ENCODE measurements at places on chromosomes 1 and 21.

GRCh38 chr1:181324797-181325616 is 158.3 kb upstream of the CACNA1E start:
- peak; percentile 36 for DNase-seq

GRCh38 chr1:44270686-44271628 is 57.7 kb downstream of the DMAP1 start:
- DNase-seq, result no peak

DNA sequence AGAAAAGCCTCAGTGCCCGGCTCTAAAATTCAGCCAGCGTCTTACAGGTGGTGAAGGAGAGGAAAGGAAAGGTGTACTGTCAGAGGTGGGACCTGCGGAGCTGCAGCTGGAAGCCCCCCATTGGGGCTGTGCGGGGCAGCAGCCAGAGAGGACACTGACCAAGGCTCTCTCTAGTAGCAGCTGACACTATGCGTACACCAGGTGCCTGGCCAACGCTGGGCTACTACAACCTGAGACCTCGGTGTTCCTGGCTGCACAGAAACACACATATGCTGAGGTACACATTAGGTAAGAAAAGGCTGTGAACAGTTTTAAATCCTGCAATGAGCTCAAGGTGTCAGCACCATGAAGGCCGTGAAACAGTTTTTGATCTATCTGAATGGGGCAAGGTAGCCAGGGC is 55.5 kb upstream of the EDN2 start:
- DNase-seq, result peak; percentile 1

GRCh38 chr1:95196017-95196416 is 38.0 kb upstream of the RWDD3 start:
- no peak for DNase-seq

DNA sequence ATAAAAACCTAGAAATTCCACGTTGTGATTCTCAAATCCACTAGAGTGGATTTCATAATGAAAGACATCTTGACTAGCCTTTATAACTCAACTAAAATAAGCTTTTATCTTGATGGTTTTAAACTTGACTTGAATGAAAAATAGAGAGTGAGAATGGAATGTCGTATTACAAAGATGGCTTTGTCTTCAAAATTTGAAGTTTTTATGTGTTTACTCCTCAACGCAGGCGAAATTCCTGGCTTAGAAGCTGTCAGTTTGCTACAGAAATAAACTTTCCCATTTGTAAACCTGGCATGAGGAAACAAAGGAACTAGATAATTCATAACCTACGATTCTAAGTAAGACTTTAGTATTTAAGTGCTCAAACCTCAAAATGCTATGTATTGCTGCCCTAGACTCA is 90.0 kb upstream of the KRTAP19-8 start:
- no peak for DNase-seq

DNA sequence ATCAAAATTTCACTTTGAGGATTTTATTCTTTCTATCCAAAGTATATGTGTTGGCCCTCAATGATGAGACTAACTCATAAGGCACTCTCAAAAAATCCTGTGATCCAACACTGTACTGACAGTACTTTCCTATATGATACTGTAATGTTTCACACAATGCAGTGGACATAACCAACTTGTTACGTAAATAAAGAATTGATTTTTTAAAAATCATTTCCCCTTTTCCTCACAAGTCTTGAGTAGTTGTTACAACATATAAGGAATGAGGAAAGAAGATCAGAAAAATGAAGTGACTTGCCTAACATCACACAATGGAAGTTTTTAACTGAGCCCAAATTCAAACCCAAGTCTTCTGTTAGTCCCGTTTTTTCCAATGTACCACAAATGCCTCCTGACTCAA is 17.2 kb downstream of the PTP4A2 start:
- DNase-seq, result no peak

DNA sequence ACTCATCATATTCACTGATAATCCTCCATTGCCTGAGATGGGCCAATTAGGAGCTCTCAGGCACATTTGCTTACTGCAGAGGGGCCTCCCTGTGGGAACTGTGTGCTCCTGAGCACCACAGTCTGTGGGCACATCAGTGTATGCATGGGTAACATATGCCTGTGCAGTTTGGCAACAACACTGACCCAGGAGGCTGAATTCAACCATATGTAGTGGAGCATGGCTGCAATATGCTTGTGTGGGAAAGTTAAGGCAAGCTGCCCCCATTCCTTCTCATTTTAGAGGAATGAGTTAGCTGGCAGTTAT is 11.8 kb upstream of the FMOD start:
- no peak for DNase-seq

DNA sequence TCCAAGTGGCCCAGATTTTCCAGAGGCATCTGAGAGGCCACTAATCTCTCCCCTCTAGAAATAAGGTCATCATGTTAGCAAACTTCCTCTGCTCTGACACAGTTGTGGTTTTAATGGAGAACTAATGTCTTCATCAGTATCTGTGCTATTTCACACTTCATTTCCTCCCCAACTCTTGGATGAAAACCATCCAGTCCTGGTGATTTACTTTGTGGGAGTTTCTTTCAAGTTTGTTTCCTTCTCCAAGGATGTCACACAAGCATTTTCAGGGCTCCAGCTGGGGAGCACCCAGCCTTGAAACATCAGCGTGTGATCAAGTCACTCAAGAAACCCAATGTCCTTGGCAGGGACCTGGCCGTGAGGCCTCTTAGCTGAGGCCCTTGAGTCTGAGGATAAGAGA is 38.8 kb downstream of the TBX15 start:
- no peak for DNase-seq

DNA sequence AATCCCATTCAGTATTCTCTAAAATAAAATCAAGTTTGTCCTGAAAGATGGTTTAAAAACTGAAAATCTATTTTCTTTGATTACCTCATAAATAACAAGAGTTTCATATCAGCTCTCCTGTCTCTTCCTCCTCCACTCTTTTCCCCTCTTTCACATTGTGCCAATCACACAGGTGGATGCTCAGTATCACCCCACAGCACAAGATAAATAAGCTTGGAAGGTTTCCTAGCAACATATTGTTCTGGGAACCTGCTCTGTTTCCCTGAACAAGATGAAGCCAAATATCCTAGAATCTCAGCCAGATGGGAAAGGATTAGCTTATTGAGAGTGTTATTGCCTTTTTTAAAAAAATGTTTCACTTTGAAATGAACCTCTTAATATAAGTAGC is 45.7 kb upstream of the CACYBP start:
- DNase-seq, result no peak

DNA sequence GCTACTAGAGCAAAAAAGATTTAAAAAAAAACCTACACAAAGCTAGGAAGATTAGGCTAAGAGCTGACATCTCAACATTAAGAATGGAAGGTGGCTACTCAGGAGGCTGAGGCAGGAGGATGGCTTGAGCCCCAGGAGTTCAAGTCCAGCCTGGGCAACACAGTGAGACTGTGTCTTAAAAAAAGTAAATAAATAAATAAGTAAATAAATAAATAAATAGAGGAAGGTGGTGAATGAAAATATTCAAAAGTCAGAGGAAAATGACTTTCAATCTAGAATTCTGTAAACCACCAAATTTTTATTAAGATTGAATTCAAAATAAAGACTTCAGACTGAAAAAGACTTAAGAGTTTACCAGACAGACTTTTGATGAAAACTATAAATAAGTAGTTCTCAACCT is 50.9 kb upstream of the TMPRSS2 start:
- DNase-seq, result no peak

DNA sequence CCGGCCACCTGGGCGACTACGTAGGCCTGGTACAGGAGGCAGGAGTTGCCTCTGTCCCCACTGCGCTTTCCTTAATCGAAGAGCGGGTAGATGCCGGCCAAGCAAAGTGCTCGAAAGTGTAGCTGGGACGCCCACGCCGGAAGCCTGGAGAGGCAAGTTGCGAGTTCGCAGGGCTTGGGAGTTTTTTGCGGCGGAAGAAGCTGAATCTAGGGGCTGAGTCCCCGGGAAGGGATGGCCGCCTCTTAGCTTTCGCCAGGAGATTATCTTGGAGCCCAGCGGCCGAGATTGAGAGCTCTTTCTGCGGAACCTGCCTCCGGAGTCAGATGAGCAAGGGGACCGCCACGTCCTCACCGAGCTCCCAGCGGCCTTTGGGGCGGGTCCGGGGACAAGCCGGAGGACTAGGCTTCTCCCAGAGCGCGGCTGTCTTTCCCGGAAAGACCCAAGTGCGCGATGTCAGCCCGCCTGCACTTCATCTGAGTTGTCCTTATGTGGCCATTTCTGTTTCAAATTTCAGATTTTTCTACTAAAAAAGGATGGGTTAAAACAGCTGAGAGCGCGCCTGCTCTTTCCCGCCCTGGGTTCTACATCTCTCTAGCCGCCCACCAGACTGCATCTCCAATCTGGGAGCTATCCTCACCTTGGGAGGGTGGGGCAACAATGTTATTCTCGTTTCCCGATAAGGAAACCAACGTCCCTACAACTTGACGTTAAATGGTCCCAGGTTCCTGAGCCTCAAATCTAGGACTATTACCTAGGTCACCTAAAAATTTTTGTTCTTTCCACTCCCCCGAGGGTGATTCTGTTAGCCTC is 12.4 kb upstream of the TBX15 start:
- no peak for DNase-seq

DNA sequence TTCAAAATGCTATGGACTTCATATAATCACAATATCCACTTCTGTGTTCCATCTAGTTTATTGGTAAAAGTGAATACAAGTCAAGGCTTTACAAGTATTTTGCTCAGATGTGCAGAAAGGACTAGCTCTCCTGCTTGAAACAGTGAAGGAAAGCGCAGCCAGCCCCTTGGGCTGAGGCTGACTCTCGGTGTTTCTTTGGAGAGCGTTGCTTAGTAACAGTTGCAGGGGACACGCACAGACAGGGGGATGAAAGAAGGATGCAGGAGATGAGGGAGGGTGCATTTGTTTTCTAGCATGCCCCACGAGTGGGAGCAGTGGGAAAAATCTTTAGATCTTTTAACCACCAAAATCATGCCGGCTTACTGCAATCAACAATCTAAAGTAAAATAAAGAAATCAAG is 9.1 kb downstream of the PYCR2 start:
- no peak for DNase-seq

DNA sequence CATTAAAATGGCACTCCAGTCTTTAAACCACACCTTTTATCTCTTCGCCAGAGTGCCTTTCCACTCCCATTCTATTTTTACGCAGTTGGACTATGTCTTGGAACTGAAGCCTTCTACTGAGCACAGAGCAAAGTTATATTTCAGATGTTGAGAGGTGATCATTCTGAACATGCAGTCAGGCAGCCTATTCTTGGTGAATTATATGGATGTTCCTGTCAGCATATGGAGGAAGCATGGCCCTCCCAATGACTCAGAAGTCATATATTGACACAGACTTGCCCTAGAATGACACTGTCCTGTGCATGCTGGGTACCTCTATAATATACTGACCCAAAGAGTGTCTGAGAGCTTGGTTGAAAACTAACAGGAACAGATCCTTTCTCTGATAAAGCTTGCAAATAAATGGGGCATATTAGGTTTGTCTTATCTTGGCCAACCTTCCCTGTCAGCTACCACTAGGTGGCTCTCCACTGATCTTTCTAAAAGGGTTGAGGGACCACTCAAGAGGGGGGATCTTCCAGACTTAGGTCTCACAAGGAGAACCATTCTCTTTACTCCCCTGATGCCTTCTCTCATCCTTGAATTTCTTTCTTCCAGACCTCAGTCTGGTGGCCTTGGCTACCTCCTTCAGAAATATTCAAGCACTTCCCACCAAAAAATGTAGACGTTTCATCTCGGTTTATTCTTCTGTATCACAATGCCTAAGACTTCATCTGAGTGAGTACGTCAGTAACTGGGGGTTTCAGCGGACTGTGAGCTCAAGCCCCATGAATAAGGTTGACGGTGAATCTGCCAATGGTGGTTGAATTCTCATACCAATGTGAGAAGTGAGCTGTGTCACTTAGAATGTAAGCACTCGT is 11.8 kb upstream of the ALG14 start:
- DNase-seq, result peak; percentile 9

- DNase-seq, result peak; percentile 62
Observed at GRCh38 chr1:15412175-15412800, 2.6 kb downstream of the EFHD2 start.

GRCh38 chr1:19475296-19475695 is 10.0 kb downstream of the CAPZB start:
- DNase-seq, result no peak

- DNase-seq, result no peak
Observed at GRCh38 chr1:56278061-56278460, 301.3 kb downstream of the PLPP3 start.

- no peak for DNase-seq
Observed at GRCh38 chr1:177273141-177273540, 102.4 kb downstream of the BRINP2 start.

DNA sequence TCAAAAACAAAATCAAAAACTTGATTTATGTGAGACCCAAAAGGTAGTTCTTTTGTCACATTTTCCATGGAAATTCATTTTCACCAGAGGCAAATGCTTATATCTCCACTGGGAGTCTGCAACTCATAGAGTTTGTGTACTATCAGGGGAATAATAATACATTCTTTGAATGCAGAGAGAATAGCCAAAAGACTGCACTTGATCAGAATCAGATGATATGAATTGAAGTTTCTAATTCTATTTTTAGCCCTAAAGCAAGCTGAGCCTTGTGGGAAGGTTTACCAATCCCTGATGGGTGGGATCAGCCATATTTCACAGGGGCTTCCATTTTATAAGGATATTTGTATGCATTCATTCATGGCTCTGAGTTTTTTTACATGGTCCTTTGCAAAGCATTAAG is 49.6 kb downstream of the TSEN15 start:
- no peak for DNase-seq

DNA sequence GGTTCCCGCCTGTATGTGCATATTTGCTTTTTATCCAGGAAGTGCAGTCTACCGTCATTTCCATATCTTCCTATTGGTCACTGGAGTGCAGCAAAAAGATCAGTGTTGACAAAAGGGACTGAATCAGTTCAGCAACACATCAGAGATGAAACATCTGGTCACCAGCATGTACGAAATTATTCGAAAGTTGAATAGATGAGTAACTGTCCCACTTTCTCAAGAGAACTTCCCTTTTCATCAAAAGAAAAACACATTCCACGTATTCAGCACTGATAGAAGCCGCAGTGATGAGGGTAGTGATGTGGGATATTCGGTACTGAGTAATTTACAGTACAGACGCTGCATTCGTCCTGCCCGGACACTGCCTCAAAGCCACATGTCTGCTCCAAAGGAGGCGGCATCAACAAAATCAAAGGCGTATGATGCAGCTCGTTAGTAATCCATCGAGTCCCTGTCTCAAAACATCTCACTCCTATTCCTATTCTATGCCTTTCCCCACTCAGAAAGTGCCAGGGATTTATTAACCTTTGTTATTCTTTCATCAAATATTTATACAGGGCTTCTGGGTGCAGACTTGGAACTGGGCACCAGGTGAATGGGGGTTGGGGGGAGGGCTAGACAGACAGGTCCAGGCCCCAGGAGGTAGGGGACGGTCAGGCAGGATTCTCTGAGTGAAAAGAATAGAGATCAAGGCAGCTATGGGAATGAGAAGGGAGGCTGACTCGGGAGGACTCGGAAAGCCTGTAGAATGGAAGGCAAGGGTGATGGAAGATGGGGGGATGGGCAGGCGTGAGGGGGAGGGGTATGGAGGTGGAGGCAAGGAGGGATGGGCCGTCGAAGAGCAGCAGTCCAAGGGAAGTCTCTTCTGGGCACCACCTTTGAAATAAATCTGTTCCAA is 79.5 kb upstream of the SLC45A1 start:
- no peak for DNase-seq

GRCh38 chr1:114342376-114342775 is 168.6 kb downstream of the TRIM33 start:
- DNase-seq, result peak; percentile 15

Measured in activated naive CD4-positive, alpha-beta T cell treated with Interleukin-2 at 50 U/mL for 16 hours (primary cell).